Activated CD4-positive, alpha-beta T cell treated with anti-CD3 and anti-CD28 coated beads, Interleukin-2, amount 10 ng/mL, durations not matched to agents 7 days and 5 days (primary cell): ENCODE measurements at places on chromosomes 1 and 21.

- peak; percentile 61 for DNase-seq
These were observed 57.9 kb upstream of the S1PR1 start for GRCh38 chr1:101178688-101179491.

- no peak for DNase-seq
These were observed 156.5 kb upstream of the KLHDC7A start for GRCh38 chr1:18324246-18324645.

- DNase-seq, result no peak
These were observed 117.7 kb downstream of the NRDC start for GRCh38 chr1:51760872-51761271.

- no peak for DNase-seq
These were observed 124.3 kb downstream of the ETS2 start for GRCh38 chr21:38930066-38930465.

GRCh38 chr1:170230323-170230722 lies 84.6 kb downstream of the NTMT2 start:
- DNase-seq, result no peak

GRCh38 chr1:228147151-228147693 lies 2.5 kb upstream of the GJC2 start:
- DNase-seq, result no peak

GRCh38 chr1:158155673-158156072 lies 25.0 kb upstream of the CD1D start:
- no peak for DNase-seq

DNA sequence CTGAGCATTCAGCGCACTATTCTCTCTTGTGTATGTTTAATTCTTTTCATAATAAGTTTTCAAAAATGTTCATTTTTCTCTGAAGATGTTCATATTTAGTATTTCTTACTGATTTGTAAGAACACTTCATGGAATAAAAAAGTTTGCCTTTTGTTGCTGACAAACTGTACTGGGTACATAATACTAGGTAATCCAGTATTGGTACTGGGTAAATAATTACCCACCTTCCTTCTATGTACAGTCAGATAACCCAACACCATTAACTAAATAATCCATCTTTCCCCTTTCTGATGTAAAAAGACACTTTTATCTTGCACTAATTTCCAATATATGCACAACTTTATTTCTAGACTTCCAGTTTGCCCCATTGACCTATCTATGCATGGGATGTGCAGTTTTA lies 23.9 kb downstream of the APP start:
- no peak for DNase-seq

GRCh38 chr21:37865156-37865555 lies 51.1 kb downstream of the KCNJ6 start:
- no peak for DNase-seq

- no peak for DNase-seq
These were observed 3.0 kb upstream of the TRIM63 start for GRCh38 chr1:26070296-26070962.

- no peak for DNase-seq
These were observed 990 bp downstream of the VWA5B1 start for GRCh38 chr1:20291645-20292084.

DNA sequence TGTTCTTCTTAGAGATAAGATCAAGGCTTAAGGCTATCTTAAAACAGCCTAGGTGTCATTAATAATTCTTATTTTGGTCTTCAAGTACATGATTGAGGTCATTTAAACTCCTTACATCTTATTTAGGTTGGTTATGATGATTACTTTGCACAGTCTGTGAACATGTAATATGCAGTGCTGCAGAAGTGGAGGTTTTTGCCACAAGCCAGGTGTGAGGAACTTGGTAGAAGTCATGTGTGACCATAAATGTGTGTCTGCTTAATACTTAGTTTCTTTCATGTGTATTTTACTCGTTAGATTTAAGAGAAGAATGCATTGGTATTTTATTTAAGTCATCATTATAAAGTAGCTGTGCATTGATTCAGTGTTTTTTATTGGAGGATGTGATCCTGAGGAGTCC lies 10.1 kb downstream of the ATG4C start:
- DNase-seq, result no peak

- DNase-seq, result no peak
These were observed 1671.1 kb downstream of the MRPL39 start for GRCh38 chr21:23936224-23936623.

DNA sequence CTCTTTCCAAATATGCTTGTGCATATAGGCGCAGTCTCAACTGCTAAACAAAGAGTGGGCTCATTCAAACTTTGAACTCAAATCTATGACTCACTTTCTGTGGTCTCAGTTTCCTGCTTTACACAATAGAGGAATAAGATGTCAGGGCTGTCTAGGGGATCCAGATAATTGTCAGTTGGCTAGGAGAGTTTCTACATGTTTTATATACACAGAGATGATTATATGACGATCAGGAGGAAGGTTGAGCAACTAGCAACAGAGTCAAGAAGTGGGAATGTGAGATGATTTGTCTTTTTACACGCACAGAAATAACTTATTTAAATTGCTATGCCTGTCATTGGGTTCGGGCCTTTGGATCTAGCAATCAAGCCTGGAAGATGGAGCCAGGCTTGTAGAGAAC lies 299.4 kb upstream of the LYPLAL1 start:
- DNase-seq, result no peak

GRCh38 chr1:223670458-223671159 lies 5.1 kb upstream of the CAPN8 start:
- DNase-seq, result peak; percentile 18

GRCh38 chr1:154972517-154973343 lies 1.8 kb upstream of the CKS1B start:
- DNase-seq, result no peak

GRCh38 chr1:159444511-159444910 lies 5.0 kb downstream of the OR10J1 start:
- DNase-seq, result no peak

DNA sequence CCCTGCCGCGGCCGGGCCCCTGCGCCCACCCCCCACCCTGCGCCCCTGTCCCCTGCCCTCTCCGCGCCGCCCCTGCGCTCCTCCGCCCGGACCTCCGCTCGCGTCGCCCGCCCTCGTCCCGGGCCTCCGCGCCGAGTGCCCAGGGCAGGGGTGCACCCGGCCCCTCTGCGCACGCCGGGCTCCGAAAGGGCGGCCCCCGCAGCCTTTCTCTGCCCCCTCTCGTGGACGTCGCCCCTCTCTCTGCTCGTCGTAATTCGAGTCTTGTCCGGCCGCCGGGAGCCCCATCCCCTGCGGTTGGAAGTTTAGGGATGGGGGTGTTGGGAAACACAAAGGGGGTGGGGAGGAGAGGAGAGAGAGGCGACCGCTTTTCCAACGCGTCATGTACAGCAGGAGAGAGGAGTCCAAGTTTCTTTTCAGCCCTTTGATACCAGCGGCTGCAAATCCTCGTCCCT lies 407 bp downstream of the GALNT2 start:
- no peak for DNase-seq

DNA sequence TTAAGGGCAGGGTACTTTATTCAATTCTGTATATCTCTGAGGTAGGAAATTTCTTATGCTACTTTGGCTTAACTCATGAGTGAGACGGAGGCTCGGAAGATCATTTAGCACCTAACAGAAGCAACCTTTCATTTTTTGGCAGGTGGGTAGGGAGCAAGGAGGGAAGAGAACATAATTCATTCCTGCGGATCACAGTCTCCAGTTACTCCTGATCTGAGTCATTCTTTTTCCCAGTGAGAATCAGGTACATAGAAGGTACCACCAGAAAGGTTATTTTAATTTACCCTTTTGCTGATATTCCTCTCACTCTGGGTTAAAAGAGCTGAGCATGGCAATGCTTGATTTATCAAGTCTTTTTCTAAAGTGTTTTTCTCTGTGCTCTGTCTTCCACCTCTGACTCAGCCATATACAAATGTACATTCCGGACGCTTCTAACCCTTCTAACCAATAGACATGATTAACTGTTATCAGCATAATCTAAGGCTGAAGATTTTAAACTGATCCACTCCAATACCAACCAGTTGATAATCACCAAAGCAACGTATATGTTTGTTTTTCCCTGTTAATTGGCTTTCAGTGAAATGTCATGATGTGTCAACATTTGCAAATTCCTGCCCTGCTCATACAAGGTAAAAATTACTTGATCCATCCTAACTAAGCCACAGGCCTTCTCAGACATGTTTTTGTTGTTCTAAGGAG lies 271.7 kb downstream of the DUSP10 start:
- no peak for DNase-seq

GRCh38 chr1:223631473-223631872 lies 34.0 kb downstream of the CAPN8 start:
- DNase-seq, result no peak

DNA sequence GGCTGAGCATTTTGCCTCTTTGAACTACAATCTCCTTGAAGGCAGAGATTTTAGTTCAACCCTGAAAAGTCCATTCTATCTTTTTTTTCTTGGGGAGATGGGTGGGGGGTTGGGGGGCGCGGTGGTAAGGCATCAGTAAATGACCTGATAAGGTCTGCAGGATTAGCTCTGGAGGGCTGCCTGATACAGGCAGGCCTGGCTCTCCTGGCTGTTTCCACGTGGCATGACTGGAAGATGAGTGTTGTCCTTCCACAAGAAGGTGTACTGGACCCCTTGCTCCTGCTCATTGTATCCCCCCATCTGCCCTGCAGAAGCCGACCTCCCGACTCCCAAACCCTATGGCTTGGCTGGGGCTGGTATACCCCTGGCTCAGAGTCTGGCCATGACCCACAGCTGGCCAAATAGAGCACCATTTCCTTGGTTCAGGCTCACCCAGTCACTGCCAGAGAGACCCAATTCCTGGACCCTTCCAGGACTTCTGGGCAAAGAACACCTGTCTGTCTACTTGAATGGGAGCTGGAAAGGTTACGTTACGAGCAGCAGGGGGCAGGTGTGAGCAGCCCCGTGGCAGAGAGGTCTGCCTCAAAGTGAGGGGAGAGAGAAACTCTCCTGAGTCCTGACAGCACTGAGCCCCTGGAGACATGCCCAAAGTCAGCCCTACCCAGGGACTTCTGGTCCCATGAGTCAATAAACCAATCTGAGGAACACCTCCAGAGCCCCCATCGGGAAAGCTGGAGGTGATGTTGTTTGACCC lies 17.0 kb downstream of the DHRS3 start:
- peak; percentile 55 for DNase-seq

- no peak for DNase-seq
These were observed 239.0 kb downstream of the NTNG1 start for GRCh38 chr1:107379826-107380225.

- no peak for DNase-seq
These were observed 38.8 kb downstream of the DDR2 start for GRCh38 chr1:162670928-162671663.

DNA sequence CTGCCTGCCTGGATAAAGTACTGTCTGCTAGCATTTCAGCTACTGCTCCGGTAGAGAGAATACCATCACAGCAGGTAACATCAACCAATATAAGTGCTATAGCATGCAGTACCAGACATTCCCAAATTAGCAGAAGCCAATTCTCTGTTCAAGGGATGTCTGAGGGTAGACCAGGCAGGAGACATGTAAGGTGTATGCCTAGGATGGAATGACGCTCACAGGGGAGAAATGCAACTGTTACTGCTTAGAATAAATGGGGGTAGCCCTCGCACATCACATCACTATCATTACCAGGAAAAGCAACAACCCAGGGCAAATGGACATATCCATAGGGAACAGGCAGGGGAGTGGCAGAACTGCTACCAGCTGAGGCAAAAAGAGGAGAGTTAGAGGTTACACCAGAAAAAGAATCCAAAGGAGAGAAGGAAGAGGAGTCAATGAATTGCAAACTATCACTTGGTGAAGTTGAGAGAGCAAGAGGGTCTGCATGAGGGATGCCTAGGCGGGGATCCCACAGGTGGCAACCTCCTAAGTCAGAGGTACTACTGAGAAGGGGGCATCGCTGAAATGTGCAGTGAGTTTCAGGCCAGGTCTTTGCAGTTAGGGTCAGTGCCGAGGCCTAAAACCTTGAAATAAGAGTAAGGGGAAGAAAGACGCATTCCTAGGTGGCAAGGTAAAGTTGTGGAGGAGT lies 1.1 kb downstream of the UBE2Q1 start:
- DNase-seq, result no peak

DNA sequence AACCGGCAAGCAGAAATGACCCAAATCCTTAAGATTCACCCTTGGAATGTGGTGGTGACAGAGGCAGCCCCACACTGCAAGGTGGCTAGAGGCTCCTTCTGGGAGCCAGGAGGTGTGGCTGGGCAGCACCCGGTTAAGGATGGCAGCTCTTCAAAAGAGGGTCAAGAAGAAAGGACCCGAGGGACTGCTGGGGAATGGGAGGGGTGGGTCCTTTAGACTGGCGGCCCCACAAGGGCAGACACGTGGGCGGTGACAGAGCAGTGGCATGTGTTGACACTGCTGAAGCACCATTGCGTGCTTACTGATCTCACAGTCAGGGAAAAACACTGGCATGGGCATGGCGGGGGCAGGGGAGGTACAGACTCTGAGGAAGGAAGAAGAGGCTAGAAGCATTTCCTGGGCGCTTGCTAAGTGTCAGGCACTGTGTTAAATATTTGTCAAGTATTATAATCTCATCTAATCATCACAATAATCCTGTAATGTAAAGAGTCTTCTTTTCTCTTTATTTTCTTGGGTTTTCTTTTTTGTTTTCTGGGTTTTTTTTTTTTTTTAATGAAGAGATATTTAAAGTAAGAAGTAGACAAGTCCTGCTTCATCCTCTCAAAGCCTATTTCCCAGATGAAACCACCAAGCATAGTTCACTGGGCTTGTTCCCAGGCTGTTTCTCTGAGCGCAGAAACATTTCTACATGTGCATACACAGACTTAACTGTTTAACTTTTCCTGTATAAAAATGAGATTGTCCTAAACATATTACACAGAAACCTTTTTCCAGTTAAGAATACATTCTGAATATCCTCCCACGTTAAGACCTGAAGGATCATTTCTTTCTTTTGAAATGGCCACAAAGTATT lies 165.8 kb upstream of the EDN2 start:
- DNase-seq, result peak; percentile 37

- no peak for DNase-seq
These were observed 84.3 kb downstream of the UBIAD1 start for GRCh38 chr1:11357276-11357675.

- no peak for DNase-seq
These were observed 1.3 kb downstream of the TBX15 start for GRCh38 chr1:118986555-118987467.

GRCh38 chr1:108034396-108034795 lies 69.4 kb upstream of the VAV3 start:
- no peak for DNase-seq

- DNase-seq, result no peak
These were observed 30.2 kb downstream of the RAB3B start for GRCh38 chr1:51960262-51960661.
